NCI-H2171 treated with DMSO at 0.1 percent for 48 hours (cell line): ENCODE measurements at places on chromosomes 11 and 22.
A peak's percentile ranks its signal among the peaks of the same experiment; 100 is the strongest.

- peak; percentile 1 for DNase-seq
Measured at GRCh38 chr11:6468712-6469495, 4.8 kb downstream of the TRIM3 start.

DNA sequence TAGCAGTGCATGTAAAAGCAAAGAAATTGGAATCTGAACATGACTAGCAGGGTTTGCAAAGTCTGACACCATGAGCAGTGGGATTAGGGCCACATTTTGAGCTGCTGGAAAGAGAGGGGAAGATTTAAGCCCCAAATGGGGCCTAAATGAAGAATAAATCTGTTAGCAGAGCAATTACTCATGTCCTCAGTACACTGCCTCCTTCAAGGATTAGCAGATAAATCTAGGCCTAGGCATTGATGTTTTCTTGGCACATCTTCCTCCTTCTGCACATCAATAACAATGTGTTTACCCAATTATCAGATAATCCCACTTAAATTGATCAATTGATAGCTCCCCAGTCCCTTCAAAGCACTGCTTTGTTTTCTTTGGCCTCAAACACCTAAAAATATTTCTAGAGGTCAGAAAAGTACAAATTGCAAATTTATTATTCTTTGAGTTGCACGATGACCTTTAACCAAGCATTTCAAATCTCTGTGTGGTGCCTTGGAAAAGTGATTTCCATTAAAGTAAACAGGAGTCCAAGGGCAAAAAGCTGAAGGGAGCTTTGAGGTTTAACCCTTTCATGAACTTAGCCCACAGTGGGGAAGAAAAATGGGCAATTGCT lies 514.7 kb upstream of the CHORDC1 start:
- DNase-seq = no peak

GRCh38 chr11:94934362-94934761 lies 39.0 kb downstream of the CWC15 start:
- peak; percentile 17 for DNase-seq

DNA sequence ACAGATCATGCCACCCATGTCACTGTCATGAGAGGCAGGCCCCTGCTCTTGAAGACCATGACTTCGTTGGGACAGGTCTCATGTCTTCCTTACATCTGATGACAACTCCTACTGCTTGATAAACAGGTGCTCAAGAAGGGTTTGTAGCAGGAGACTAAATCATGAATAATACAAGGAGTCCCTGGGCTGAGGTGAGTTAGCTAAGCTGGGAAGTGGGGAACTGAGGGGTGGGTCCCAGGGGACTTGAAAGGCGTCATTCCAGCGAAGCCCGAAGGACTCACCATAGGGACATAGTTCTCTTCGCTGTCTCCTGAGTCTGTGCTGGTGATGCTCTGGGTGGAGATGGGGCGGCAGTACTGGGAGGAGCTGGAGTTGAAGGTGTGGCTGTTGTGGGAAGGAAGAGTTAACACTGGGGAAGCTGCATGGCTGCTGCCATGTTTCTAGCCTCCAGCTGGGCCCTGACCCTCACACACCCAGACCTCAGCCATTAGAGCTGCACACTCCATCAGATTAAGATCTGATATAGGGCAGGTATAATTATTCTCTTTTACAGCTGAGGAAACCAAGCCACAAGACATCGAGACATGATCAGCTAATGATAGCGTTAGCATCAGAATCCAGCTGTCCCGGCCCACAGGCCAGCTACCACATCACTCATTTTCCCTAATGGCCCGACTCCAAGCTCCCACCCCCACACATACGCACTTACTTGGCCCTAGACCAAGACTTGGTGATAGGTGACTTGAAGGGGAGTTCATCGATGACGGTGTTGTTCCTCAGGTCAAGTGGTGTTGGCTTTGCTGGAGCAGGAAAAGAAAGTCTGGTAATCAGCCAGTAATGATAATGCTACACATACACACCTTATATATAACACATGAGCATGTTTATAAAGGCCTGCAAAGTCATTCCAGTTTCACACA lies 32.9 kb downstream of the USP35 start:
- no peak for DNase-seq

DNA sequence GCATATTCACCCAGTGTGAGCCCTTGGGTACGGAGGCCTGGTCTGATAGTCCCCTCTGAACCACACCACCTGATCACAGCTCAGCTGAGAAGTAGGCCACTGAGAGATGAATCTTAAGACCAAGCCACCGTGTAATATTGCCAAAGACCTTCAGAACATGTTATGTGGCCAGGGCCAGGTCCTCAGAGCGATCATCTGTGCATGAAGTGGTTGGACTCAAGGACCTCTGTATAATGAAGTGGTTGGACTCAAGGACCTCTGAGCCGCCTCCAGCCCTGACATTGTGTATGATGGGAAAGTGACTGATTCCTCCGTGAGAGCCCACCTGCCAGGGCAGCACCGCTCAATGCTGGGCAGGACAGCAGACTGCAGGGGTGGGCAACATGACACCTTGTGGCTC lies 70.2 kb downstream of the TP53I11 start:
- no peak for DNase-seq

DNA sequence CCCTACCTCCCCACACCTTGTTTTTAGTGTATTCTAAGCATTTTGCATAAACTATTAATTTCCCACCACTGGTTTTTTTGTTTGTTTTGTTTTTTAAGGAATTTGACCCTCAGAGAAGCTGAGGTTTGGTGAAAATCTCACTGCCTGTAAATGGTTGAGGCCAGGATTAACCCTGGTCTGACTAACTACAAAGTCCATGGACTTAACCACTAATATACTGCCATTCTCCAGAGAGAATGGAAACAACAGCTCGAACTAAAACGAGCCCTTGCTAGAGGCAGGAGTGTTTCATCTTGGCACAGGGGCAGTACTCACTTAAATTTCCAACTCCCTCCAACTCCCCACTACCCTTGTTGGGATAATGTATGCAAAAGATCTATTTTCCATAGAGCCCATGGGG lies 3.0 kb downstream of the CTNND1 start:
- no peak for DNase-seq

GRCh38 chr11:131849485-131849884 lies 479.1 kb downstream of the NTM start:
- no peak for DNase-seq

GRCh38 chr11:70892889-70893288 lies 359.5 kb downstream of the SHANK2 start:
- no peak for DNase-seq

- no peak for DNase-seq
Measured at GRCh38 chr11:78402847-78403246, 14.8 kb downstream of the GAB2 start.

- no peak for DNase-seq
Measured at GRCh38 chr11:102288725-102289083, 28.6 kb upstream of the BIRC3 start.

DNA sequence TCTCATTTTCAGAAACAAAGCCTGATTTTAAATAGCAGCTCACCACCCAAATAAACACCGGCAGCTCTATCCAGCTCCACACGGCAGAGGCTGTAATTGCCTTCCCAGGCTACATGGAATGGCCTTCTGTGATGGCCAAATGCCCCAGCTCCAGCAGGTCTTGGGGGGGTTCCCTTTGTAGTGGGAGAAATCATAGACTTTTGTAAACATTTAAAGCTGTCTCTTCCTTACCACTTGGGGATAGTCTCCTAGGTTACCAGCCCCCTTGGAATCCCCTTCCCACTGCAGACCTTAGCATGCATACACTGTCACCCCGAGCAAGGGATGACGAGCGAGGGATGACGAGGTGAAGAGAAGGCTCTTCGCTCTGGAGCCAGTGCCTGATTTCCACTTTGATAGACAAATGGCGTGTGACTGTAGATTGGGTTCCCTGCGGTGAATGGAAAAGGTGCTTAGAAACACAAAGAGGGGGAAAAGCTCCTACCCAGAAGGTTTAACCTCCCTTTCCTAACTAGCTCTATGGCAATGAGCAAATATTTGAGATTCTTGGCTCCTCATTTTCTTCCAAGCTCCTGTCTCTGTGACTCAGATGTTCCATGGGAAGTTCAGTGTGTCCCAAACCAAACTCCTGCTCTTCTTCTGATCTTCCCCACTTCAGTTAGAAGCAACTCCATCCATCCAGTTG lies 108.0 kb upstream of the CADM1 start:
- no peak for DNase-seq

GRCh38 chr11:61626580-61627380 lies 45.9 kb upstream of the SYT7 start:
- no peak for DNase-seq
